ENCODE measurements at places on chromosomes 13 and 19.

DNA sequence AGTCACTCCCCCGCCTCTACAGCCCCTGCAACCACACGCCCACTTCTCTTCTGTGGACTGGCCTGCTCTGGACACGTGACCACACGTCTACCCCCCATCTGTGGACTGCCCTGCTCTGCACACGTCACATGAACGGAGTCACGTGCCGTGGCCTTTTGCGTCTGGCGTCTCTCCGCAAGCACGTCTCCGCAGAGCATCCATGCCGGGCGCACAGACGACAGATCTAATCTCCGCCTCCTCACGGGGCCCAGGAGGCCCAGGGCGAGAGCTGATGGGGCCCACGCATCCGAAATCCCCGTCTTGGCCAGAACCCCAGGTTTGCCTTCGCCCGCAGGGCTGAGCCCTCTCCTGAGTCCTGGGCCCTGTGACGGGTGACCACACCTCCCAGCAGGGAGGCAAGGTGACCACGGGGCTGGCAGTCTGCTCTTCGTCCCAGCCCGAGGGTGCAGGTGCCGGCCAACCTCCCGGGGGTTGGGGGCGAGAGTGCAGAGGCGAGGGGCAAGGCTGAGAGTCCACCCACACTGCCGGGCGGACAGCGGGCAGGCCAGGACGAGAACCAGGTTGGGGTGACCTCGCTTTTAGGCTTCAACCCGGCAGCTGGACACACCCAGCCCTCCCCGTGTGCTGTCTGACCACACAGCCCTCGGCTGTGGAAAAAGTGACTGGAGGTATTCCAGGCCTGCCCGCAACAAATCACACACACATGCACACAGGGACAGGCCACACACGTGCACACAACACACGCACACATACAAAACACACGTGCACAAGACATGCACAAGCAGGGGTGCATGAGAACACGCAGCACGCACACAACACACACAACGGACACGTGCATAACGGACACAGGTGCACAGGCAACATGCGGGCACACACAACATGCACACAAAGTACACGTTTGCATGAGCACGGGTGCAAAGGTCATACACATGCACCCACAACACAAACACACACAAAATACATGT, 3.9 kb downstream of the SBNO2 start:
- no peak for DNase-seq

GRCh38 chr13:101838323-101838722, 385.8 kb downstream of the ITGBL1 start:
- DNase-seq, result no peak

- DNase-seq, result no peak
Measured at GRCh38 chr13:106520251-106521054, 15.0 kb downstream of the EFNB2 start.

GRCh38 chr13:113618455-113618854, 33.9 kb downstream of the TFDP1 start:
- DNase-seq, result no peak

DNA sequence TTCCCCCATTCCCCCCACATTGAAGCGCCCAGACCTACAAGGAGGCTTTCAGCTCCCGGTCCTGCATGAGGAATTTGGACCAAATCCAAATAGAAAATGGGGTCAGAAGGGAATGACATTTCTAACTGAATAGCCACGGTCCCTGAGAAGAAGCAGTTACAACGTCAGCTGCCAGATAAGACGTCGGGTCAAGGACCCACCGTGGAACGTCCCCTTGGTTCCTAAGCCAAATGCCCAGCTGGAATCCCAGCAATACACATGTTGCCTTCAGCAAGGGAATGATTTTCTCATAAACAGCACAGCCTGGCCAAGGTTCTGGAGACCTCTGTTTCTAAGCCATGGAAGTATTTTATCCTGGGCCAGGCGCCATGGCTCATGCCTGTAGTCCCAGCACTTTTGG, 109.1 kb upstream of the PEG3 start:
- no peak for DNase-seq

DNA sequence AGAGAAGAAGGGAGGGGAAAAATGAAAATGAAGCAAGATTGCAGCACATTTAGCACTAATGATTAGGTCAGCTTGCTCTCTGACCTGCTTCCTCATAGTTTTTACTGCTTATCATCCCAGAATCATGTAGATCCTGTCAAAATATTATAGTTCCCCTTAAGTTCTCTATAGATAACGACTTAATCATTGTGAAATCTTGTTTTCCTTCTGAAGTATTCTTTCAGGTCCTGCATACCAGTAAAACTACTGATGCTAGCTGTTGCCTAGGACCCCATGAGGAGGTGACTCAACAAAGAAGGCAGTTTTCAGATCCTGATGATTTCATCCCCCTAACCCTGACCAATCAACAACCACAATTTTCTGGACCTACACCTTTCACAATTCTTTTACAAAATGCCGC, 1131.7 kb downstream of the SLITRK5 start:
- no peak for DNase-seq

- DNase-seq, result no peak
Measured at GRCh38 chr13:27383104-27383921, 41.1 kb upstream of the GTF3A start.

- DNase-seq, result peak; percentile 73
Measured at GRCh38 chr19:38665950-38666662, 18.7 kb downstream of the ACTN4 start.

DNA sequence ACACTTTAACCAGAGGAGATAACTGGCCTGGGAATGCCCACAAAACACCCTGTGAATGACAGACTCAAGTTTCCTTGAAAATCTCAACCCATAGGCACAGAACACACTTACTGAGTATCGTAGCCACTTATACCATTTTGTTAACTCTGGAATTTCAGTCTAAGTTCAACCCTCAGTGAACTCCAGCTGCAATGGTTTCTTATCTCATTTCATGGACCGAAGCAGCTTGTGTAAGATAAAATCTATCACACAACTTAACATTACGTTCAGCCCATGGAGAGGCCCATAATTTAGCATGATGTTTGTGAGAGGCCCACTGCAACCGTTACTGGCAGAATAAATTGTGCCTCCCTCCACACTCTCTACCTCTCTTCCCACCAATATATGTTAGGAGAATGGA, 323.0 kb downstream of the DNAJC15 start:
- DNase-seq, result no peak

DNA sequence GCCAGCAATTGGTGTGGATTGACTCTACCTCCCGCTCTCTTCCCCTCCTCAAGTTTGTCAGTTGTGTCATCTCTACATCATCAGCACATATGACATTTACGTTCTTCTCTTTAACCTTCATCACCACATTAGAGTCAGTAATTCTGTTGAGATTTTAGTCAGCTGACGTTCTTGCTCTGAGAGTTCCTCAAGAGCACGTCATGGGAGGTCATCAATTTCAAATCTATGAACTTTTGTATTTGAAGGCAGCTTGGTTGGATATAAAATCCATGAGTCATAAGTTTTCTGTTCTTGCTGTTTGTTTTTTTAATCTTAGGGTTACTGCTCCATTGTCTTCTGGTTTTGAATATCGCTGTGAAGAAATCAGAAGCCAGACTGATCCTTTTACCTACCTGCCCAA, 21.8 kb upstream of the ARGLU1 start:
- DNase-seq, result no peak

DNA sequence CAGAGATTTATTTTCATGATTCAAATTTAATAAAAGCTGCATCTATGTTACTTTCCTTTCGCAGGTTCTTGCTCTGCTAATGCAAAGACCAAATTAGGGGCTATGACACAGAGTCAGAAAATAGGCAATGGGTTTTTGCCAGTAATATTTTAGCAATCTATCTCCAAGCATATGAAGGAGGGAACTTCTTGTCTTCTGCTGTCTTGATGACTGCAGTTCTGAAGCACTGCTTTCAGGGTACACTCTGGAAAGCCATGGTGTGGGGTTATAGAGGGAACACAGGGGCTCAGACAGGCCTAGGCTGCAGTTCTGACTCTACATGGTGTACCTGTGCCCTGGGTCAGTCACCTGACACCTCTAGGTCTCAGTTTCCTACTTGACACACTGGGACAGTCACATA, 263.4 kb downstream of the DNAJC15 start:
- DNase-seq, result no peak

DNA sequence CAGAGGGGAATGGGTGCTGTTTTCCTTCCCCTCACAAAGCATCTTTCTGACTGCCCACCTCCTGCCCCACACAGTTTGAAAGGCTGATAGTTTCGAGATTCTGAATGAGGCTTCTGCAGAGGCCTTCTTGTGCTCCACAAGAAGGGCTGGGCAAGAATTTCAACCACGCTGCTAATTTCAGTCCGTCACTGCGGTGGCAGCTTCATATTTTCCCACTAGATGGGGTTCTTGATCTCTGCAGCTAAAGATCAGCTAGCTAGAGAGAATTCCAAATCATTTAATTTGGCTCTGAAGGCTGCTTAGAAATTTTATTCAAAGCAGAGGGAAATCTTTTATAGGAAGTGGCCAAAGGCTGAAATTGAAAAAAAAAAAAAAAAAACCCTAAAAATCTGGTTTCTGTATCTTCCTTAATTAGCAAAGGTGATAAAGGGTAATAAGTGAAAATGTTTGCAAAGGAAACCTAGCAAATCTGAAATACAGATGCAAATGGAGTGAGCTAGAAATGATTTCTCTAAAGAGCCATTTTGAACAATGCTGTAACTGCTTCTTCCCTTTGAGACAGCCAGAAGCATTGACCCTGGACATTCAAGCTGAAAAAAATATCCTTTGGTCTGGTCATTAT, 38.0 kb upstream of the C13orf42 start:
- peak; percentile 76 for DNase-seq

DNA sequence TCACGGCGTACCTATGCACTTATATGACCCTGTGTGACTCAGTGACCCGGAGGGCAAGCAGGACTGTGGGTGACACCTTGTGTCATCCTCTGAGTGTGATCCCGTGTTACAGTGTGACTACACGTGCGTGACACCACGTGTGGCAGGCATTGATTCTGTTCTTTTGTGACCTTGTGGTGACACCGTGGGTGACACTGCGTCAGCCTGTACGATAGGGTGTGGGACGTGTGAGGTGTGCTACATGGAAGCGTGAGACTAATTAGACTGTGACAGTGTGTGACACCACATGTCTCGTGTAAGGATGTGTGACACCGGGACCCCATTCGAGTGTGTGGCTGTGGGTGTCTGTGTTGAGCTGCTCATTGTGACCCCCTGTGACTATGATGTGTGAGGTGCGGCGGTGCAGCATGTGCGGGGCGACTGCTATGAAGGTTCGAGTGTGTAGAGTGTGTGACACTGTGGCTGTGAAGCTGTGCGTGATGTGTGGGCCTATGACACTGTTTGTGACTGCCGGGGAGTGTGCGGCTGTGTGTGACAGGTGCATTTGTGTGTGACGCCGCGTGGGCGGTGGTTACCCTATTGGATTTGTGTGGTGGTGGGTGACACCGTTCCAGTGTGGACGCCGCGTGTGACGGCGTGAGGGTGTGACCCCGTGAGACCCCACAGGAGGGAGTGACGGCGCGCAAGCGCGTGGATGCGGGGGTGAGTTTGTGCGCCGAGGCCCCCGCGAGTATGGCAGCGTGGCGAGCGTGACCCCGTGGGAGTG, 399 bp upstream of the SPTBN4 start:
- DNase-seq, result peak; percentile 45

GRCh38 chr13:113022745-113023574, 53.9 kb downstream of the MCF2L start:
- DNase-seq, result no peak

DNA sequence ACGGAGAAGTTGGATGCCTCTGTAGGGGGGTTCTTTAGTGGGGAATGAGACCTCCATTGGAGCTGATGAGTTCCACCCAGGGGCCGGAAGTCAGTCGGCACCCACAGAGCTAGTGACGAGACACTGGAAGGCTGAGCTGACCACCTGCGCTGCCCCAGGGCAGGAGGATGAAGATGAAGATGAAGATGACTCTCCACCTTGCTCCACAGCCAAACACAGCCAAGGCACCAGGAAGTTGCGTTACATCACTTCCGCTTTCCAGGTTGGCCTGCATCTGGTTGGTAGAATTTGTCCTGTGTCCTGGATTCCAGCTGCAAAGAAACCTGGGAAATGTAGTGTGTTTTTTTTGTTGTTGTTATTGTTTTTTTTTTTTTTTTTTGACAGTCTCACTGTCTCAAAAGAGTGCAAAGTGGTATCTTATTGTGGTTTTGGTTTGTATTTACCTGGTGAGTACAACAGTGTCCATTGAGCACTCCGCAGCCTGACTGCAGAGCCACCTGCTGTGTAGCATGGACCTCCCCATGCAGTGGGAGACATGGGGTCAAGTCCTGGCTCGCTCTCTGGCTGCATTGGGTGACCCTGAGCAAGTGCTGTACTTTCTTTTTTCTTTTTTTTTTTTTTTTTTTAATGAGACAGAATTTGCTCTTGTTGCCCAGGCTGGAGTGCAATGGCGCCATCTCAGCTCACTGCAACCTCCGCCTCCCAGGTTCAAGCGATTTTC, 1.9 kb downstream of the TBC1D17 start:
- no peak for DNase-seq

GRCh38 chr19:39218230-39219007, 14.4 kb upstream of the SYCN start:
- DNase-seq, result no peak

DNA sequence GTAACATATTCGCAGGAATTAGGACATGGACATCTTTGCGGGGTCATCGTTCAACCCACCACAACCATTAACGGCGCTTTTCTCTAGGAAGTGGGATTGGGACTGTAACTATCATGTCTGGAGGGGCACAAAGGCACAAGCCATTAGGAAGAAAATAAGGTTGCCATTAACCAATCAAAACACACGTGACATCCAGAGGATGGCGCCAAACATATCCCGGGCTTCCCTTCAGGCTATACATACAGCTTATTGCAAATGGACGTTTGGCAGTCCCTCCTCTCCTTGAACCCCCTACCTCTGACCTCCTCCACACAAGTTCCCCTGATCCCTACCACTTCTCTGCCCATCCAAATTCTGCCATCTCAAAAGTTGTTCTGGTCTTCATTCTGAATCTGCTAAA, 26.6 kb upstream of the GSX1 start:
- DNase-seq, result no peak

DNA sequence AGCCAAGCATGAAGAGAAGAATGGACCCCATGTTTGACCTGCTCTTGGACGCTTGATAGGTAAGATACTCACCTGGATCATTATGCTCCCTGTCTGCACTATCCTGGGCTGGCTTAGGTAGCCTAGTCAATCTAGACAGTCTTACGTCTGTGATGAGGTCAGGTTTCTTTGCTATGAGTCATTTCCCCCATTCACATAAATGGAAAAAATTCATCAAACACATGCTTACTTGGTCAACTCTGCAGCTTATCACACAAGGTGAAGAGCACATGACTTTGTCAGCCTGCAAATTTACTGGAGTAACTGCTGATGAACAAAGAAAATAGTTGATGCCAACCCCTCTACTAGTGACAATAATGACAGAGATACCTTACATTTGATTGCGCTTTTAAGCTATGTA, 170.0 kb downstream of the NUFIP1 start:
- DNase-seq, result no peak

- DNase-seq, result no peak
Measured at GRCh38 chr19:45448887-45449299, 18.9 kb upstream of the FOSB start.

DNA sequence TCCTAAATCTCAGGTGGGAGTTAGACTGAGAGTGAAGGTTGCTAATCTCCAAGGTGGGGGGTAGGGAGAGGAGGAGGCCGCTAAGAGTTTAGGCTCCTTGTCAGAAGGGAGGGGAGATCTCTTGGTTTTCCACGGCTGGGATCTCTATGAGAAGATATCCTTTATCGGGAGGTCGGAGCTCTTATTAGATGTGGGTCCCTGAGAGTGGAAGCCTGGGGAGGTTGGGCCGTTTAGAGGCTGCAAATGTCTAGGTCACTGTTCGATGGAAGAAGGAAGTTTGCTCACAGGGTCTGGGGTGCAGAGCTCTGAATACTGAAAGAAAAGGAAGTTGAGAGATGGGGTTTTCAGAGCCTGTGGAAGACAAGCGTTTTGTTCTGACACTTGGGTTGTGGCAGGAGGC, 3.8 kb downstream of the MYADM start:
- DNase-seq, result no peak

- no peak for DNase-seq
Measured at GRCh38 chr19:10473192-10473591, 30.0 kb downstream of the KEAP1 start.
